Type B pancreatic cell (in vitro differentiated cells): ENCODE measurements at places on chromosomes 13 and 19.

DNA sequence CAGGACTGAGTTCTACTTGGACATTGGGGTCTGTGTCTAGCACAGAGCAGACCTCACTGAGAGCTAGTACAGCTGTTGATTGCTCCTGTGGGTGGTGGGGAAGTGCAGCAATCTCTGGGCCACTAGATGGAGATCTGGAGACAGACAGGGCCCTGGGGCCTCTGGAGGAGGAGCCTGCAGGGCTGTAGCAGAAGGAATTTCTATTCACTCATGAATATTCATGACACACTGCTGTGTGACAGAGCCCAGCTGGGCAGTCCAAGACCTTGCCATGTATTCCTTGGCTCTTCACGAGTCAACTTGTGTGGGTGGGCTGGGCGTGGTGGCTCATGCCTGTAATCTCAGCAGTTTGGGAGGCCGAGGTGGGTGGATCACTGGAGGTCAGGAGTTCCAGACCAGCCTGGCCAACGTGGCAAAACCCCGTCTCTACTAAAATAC, 37.5 kb downstream of the SUGP2 start:
- DNase-seq = no peak

- DNase-seq = no peak
Measured at GRCh38 chr19:18205200-18205892, 1.5 kb upstream of the RAB3A start.

- DNase-seq = peak; percentile 85
Measured at GRCh38 chr19:54464044-54464629, 559 bp upstream of the LENG9 start.

- DNase-seq = no peak
Measured at GRCh38 chr13:74929436-74929835, 552.5 kb downstream of the TBC1D4 start.

DNA sequence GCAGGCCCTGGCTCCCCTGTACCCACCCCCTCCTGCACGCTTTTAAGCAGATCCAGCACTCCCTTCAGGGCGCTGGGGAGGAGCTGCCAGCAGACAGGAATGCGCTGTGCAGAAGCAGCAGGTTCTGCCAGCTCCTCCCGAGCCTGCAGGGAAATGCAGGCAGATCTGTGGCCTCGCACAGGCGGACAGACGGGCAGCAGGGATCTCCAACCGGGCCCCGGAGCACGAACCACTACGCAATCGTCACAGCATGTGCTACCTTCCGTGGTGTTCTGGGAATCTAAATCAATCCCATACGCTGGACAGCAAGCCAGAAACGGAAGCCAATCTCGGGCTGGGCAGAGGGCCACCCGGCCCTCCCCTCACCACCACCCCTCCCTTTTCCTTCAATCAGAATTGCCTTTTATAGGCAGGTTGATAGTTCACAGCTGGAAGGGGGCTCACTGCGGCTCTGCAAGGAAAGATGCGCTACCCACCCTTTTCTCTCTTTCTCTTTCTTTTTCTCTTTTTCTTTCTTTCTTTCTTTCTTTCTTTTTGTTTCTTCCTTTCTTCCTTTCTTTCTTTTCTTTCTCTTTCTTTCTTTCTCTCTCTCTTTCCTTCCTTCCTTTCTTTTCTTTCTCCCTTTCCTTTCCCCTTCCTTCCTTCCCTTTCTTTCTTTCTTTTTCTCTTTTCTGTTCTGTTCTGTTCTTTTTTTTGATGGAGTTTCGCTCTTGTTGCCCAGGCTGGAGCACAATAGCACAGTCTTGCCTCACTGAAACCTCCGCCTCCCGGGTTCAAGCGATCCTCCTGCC, 99.9 kb downstream of the GNG7 start:
- DNase-seq = no peak

DNA sequence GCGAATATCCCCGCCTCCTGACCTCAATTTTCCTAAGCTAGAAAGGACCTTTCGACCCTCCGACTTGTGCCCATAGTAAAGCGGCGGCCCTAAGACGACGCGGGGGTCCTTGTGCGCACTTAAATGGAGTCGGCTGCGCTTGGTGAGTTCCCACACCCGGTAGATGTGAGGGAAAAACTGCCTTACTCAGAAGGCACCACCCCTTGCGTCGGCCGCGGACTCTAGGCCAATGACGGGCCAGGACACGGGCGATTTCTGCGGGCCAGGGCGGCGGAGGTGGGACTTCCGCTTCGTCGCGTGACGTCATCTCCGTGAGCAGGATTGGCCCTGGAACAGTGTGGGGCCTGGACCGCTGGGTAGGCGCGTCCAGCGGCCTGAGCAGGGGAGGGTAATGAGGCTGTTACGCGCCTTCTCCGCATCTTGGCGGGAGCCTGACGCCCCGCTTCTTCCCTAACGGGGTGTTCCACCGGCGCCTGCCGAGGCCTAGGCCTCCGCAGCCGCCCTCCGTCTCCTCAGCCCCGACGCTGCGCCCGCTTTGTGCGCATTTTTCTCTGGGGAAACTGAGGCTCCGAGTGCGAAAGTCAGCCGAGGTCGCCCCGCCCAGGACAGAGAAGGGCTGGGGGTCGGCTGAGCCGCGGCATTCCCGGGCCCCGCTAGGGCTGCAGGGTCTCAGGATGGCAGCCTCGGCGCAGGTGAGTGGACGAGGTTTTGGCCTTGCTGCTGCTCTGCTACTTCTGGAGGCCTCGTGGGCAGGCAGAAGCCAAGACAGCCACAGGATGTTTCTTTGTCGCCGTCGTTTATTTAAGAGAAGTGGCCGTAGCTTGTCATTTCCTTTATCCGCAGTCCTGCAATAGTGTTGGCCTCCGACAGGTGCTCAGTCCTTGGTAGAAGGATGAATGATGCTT, at the start of gene ZNF543:
Gene ZNF543 (plus strand): TSS at position 293 of the 905 bp plus-strand sequence. CDS start 382 bp downstream, at position 675.
- DNase-seq = peak; percentile 95

GRCh38 chr13:78587395-78587794, 16.0 kb downstream of the POU4F1 start:
- DNase-seq = no peak

DNA sequence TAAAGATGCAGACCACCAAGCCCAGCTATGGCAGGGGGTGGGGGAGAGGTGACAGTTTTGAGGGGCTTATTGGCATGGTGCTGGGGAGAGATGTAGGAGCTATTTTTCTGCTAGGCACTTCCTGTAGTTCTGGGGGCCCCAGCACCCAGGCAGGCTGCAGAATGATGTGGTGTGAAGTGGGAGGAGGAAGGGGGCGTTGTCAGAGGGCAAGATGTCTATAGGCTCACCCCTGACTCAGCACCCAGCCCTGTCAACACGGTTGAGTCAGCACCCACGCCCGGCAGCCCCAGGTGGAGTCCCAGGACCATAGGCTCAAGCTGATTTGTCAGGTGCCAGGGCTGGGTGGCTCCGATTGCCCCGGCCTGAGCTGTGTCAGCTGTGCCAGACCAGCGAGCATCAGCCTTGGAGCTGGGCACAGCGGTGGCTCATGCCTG, 5.8 kb downstream of the KLF2 start:
- no peak for DNase-seq

GRCh38 chr13:97307882-97308624, 85.9 kb downstream of the MBNL2 start:
- DNase-seq = no peak
